ENCODE measurements at places on chromosomes 5 and 9.
A peak's percentile ranks its signal among the peaks of the same experiment; 100 is the strongest.

GRCh38 chr5:136015966-136016650, 12.7 kb upstream of the TGFBI start:
- DNase-seq: no peak

GRCh38 chr9:134276453-134277245, 49.6 kb upstream of the RXRA start:
- DNase-seq: no peak

GRCh38 chr5:137619191-137619870, 116.6 kb downstream of the KLHL3 start:
- DNase-seq: no peak

DNA sequence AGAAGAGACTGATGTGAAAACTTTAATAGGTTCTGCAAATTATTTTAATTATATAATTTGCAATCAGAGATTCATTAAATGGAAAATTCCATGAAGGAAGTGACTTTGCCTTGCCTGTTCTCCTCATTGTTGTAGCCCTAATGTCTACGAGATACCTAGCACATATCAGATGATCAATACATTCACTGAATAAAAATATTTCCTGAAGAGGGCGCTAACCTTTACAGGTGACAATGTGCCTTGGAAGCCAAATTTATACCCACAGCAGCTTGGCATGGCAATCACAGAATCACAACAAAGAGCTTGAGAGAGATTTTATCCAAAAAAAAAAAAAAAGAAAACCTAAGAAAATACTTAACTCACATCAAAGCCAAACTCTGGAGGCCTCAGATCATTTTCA, 17.4 kb downstream of the HAUS6 start:
- DNase-seq: no peak

GRCh38 chr5:39513236-39513635, 88.5 kb upstream of the DAB2 start:
- no peak for DNase-seq

- DNase-seq: no peak
Measured at GRCh38 chr9:74132986-74133385, 364.1 kb upstream of the RORB start.

- no peak for DNase-seq
Measured at GRCh38 chr9:92746567-92747458, 17.8 kb downstream of the BICD2 start.

- no peak for DNase-seq
Measured at GRCh38 chr9:13171261-13171660, 108.2 kb downstream of the MPDZ start.

GRCh38 chr9:84667571-84668195, 1.8 kb upstream of the NTRK2 start:
- peak; percentile 58 for DNase-seq

DNA sequence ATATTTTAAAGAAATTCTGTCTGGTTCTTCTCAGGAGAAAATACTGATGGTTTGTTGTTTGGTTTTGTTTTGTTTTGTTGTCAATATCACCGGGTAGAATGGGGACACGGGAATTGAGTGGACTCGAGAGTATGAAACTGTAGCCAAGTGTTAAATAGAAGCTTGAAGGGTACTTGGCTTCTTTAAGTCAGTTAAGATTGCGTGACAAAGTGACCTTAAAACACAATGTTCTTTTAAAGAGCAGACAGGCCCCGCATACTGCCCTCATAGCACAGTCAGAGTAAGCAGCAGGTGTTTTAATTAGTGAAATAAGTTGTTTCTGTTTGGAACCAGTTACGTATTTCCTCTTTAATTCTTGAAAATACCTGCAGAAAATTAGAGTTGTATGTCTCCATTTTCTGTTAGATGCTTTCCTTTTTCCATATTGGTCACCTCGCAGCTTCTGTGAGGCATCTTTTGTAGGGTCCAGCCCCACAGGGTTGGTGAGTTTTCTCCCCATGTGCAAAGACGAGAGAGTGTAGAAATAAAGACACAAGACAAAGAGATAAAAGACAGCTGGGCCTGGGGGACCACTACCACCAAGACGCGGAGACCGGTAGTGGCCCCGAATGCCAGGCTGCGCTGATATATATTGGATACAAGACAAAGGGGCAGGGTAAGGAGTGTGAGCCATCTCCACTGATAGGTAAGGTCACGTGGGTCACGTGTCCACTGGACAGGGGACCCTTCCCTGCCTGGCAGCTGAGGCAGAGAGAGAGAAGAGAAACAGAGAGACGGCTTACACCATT, 9.6 kb downstream of the TRIP13 start:
- DNase-seq: no peak

DNA sequence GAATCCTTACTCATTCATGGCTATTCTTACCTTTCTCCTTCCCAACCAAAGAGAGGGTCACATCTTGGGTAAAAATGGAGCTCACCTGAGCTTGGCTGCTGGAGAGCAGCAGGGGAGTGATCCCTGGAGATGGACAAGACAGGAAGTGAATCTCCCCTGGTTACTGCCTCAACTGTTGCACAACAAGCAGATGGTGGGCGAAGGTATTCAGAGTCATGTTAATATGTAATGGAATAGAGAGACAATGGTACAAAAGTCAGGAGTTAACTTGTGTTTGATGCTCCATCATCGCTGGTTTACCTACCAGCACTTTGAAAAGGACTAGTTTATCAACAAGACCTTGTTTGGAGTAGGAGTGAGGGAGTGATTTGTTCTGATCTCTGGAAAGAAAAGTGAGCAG, 13.0 kb upstream of the PLPP1 start:
- DNase-seq: no peak

DNA sequence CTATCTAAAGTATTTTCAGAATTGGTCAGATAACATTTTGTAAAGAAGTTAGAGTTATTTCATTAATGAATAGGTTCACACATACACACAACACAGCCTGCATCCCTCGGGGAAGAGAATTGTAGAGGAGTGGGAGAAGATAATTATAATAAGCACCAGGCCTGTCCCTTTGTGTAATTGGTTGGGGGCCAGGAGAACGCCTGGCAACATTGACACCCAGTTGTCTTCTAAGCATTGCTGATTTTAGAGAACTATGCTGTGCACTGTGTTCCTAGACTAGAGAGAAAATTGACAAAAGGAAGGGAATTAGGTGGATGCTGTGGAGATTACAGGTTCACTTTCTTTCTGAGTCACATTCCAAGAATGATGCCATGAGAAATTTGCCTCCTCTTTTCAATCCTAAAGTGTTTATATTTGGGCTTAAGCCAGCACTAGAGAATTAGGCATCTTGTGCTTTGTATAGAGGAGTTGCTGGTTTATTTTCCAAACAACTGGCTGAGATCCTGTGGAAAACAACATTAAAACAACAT, 247.6 kb downstream of the COX7C start:
- DNase-seq: no peak

DNA sequence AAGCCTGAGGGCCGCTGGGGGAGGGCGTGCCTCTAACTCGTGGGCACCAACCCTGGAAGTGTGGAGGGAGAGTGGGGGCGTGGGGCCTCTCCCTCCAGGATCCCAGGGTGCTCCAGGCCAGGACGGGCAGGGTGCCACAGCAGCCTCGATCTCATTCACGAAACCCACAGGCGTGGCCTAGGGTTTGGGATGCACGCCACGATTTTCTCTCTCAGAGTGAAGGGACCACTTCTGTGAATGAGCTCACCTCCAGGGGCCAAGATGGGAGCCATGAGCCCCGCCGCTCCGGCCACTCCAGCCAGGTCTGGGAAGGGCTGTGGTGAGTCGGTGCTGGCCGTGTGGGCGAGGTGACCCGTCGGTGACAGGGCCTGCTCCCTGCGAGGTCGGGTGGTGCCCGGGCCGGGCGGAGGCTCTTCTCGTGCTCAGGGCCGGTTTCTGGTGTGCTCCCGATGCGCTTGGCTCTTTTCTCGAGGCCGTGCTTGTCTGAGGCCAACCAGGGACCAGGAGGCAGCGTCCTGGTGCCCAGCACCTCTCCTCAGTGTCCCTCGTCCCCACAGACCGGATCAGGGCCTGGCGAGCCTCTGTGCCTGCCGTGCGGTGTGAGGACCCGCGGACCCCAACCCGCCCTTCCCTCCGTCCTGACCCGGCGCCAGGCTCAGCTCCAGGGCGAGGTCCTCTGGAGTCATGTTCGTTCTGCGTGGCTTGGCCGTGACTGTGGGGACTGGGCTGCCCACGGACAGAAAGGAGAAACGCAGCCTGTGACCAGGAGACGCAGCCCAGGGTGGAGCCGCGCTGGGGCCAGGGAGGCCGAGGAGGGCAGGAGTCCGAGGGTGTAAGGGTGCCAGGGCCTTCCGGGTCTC, 31.0 kb downstream of the TPPP start:
- DNase-seq: no peak

DNA sequence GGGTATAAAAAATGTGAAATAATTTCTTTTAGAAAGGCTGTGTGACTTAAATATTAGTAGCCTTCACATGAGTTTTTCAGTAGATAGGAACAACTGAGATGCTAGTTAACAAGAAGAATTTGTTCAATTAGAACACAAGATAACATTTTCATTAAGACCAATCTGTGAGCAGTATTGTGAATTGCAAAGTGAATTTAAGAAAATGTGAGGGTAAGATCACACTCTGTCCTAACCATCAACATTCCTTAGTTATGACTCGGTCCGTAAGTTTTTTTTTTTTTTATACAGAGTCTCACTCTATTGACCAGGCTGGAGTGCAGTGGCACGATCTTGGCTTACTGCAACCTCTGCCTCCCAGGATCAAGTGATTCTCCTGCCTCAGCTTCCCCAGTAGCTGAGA, 180.2 kb upstream of the EGFLAM start:
- no peak for DNase-seq

DNA sequence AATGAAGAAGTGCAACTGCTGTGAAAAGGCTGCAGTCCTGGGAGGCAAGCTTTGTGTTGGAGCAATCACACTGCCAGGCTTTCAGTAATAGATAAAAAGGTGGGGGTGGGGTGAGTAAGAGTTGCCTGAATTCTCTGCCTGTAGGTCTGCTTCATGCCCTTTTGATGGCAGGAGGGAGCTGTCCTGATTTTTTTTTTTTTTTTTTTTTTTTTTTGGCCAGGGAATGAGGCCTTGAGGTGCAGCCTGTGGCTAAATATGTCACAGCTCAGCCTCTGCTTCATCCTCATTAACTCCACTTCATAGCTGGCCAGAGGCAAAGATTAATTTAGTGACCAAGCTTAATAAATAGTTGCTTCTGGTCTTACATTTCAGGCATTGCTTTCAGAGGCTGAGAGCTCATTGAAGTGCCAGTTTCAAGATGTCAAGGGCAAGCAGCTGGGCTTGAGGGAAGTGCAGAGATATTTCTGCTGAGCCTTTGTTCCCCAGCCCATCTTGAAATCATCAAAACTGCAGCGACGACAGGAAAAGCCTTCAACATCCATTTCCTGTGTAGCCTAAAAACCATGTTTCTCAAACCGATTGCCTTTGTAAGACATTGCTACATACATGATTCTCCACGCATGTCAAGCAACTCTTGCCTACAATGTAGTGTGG, 134.7 kb downstream of the MACIR start:
- peak; percentile 7 for DNase-seq

DNA sequence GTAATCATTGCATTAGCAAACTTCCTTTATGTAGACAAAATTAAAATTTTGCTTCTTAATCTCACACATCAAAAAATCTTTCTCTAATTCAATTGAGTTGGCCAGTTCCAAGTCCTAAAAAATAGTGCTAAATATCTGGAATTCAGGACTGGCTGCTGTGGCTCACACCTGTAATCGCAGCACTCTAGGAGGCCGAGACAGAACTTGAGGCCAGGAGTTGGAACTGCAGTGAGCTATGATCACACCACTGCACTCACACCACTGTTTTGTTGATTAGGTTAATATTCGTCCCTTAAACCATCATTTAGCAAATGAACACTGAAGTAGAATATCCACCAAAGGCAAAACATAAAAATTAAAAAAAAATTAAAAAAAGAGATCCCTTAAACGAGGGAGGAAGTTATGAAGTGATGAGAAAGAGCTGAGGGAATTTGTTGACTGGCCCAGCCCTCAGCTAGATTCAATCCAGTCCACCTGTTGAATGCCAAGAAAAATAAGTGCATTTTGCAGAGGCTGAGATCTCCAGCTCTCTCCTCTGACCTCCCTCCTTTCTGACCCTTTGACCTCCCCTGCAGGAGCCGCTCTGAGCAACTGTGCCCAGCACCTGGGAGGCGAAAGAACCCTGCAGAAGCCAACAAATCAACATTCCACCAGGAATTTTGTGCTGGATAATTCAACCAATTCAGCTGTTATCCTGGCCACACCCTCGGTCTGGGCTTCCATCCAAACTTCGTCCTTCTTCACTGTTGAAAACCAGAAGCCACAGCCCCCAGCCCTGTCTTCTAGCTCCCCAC, 96.8 kb downstream of the OR2K2 start:
- DNase-seq: no peak

GRCh38 chr9:12413986-12414385, 279.2 kb upstream of the TYRP1 start:
- no peak for DNase-seq

DNA sequence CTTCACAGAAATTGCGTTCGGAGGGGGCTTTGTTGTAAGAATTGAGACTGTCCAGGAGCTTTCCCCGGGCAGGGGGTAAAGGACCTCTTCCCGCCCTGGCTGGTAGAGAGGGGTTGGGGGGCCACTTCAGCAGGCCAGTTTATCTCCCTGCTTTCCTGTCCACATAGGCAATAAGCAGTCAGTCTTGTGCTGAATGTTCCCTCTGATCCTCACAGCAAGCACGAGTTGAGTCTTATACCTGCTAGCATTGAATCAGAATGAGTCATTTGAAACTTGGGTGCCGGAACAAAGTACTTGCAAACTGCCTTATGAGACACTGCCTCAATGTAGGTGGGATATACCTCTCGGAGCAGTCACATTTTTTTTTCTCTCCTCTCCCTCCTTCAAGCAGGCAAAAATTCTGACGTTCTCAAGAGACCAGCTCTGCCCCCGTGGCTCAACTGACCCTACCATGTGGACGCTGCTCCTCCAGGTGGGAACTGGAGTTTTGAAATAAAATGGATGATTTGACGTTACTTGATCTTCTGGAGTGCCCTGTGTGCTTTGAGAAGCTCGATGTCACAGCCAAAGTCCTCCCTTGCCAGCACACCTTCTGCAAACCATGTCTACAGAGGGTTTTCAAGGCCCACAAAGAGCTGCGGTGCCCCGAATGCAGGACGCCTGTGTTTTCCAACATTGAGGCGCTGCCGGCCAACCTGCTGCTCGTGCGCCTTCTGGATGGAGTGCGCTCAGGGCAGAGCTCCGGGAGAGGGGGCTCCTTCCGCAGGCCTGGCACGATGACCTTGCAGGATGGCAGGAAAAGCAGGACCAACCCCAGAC, 1.3 kb downstream of the SH3RF2 start:
- peak; percentile 67 for DNase-seq

GRCh38 chr5:97009212-97009898, 73.5 kb downstream of the LNPEP start:
- peak; percentile 26 for DNase-seq

DNA sequence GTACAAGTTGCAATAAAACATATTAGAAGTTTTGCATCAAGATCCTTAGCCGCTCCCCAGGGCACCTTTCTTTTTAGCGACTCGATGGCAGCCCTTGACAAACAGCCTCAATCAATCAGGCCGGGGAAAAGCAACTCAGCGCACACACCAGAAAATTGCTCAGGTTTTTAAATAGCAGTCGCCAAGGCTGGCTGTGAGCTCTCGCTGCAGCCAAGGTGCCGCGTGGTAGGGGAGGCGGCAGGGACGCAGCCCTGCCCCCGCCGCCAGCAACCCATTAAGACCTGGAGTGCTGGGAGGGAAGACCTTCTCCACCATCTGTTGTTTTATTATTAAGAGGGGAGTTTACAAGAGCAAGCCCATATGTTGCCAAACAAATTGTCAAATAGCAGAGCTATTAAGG, 22.6 kb downstream of the ASS1 start:
- DNase-seq: no peak
